ENCODE measurements at places on chromosomes 16 and 17.

GRCh38 chr17:12592941-12593340, 72.7 kb upstream of the MYOCD start:
- no peak for DNase-seq

DNA sequence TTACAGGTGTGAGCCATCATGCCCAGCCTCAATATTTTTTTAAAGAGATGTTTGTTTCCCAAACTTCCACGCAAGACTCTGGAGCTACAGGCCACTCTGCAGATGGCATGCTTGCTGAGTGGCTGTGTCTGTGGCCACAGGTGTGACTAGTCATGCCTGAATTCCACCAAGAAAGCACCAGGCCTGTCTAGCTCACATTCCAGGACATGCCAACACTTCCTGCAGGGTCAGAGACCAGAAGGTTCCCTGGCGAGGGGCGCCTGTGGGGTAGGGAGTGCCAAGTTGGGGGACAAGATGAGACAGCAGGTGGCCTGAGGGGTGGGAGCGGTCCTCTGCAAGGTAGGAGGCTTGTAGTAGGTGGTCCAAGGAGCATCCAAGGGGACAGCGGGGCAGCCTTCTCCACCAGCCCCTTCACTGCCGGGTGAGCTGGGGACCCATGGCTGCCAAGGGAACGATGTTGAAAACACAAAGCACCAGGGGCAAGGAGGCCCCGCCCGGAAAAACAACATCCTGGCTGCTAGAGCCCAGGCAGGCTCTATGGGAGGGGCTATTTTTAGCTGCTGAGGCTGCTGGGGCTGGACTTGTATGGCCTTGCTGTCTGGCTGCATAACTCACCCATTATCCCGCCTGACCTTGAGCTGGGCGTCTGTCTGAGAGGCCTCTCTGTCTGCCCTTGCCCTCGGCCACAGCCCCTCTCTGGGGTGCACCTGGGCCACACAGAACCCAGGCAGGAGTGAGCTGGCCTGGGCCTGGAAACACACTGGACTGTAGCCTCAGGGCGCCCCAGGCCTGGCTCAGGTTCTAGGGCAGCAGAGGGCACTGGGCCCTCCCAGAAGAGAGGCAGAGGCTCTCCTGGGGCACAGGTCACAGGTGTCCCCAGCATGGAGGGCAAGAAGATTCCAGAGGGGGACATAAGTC, 5.7 kb downstream of the TRIM47 start:
- DNase-seq, result no peak

DNA sequence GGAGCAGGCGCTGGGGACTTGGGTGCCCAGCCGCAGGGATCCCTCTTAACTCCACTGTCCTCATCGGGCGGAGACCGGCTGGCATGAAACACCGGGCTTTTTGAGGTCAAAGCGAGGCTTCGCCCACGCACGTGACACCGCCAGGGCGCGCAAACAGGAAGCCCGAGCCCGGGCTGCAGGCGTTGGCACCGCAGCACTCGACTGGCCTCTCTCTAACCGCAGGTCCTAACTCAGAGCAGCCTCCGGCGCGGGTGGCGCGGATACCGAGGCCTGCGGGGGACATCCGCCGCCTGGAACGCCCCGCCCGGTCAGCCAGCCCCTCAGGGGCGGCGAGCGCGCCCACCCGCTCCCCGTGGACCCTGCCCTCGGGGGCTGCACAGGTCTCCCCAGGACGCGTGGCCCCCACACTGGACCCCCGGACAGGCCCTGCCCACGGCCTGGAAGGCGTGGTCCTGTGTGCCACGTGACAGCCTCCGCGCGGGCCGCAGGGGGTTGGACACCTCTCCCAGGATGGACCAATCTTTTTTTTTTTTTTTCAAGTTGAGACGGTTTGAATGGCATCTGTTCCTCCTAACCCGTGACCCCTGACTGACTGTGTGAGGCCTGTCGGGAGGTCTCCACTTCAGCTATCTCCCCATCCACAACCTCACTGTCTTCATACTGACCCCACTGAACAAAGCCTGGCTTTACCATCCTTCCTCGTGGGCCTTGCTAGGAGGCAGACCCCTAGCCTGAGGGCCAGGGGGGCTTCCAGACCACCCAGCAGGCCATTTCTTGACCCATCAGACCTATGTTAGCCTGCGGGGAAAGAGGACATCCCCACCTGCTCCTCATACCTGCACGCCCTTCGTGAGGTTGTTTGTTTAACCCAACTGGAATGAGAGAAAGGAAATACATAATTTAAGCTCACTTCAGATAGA, 8.4 kb upstream of the SLC47A2 start:
- no peak for DNase-seq

DNA sequence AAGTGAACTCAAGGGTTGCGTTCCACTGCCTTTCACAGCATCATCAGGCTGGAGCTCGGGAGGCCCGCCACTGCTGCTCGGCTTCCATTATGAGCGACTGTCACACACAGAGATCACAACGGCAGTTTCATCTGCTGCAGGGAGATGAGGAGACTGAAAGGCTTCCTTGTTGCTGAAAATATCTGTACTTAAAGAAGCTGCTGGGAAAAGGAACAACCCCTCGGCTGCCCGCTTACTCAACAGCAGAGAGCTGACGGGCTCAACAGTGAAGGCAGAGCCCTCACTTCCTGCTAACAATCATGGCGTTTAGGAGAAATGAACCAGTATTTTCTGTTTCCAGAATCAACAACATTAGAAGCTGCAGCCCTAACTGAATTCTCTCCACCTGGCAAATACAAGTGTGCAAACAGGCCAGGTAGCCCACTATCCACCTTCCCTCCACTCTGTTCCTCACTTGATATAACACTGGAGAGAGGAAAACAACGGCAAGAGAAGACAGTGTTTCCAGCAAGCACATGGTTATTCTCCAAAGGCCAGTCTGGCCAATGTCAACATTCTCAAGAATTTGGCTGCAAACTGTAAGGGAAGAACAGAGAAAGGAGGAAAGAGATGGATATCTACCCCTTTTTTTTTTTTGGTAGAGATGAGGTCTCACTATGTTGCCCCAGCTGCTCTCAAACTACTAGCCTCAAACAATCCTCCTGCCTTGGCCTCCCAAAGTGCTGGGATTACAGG, 33.7 kb downstream of the MBTPS1 start:
- no peak for DNase-seq

- no peak for DNase-seq
Measured at GRCh38 chr16:57795431-57795878, 6.8 kb downstream of the KIFC3 start.

- no peak for DNase-seq
Measured at GRCh38 chr17:22217135-22217534, 524.8 kb downstream of the KCNJ18 start.

DNA sequence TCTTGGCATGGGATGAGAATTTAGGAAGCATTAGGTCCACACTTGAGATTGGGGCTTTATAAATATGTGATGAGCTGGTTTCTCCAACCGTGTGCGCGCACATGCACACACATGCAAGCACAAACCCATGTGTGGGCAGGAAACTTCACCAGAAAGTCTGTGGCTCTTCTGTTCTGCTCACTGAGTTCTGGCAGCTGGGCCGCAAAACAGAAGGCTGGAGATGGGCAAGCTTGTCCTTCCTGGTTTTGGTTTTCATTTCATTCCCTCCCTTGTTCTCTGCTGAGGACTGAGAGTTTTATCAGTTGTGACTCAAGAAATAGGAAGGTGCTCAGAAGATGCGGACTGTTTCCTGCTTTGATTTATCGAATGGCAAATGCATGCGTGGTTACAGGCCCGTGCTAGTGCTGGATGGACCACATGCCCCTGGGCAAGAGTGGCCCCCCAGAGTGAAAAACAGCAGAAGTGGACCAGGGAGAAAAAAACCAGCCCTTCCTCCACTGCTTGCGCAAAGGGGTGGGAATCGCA, 14.1 kb downstream of the MAP3K14 start:
- DNase-seq, result no peak

DNA sequence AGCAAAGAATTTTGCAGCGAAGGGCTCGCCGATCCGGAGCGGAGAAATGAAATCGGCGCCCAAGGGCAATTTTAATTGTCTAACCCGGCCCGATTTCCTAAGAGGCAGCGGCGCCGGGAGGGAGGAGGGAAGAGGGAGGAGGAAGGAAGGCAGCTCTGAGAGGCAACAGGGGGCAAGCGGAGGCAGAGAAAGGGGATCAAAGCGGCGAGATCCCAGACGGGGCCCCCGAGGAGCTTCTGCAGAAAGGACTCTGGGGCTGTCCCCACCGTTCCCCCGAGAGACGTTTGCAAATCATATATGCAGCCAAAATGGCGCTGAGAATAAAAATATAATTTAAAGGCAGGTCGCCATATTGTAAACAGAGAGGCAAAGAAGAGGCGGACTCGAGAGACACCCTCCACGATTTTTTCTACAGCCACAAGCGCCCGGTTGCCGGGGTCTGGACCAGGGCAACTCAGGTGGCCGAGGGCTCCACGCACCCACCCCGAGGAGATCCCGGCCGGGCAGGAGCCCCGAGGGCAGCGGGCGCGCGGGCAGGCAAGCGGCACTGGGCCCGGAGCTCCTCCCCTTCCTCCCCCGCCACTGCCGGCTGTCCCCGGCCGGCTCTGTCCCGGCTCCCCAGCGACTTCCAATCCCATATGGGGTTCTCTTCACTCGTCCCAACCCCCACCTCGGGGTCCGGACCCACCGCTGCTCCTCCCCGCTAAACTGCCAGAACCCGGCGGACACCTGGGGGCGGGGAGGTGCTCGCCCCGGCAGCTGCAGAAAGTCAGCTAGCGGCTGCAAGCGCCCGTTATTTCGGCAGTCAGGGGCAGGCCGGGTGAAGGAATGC, 1.9 kb downstream of the PHF12 start:
- no peak for DNase-seq

GRCh38 chr17:27306276-27306835, 12.4 kb downstream of the WSB1 start:
- DNase-seq, result no peak

GRCh38 chr17:67217446-67217845, 27.6 kb downstream of the HELZ start:
- DNase-seq, result no peak

DNA sequence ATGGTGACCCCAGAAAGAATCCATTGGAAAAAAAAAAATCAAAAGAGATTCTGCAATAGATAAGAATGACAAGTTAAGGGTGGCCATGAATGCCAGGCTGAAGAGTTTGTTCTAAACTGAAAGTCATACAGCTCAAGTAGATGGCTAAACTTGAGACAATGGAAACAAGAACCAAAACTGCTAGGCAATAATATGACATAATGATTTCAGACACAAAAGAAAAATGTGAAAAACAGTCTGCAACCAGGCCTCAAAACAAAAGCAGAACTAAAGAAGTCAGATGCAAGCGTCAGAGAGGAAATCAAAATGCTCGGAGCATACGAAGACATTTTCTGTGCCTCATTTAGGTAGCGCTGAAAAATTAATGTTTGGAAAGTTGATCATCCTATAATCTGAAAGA, 54.4 kb upstream of the YPEL2 start:
- DNase-seq, result no peak

GRCh38 chr16:66247516-66248481, 118.7 kb upstream of the CDH5 start:
- no peak for DNase-seq

DNA sequence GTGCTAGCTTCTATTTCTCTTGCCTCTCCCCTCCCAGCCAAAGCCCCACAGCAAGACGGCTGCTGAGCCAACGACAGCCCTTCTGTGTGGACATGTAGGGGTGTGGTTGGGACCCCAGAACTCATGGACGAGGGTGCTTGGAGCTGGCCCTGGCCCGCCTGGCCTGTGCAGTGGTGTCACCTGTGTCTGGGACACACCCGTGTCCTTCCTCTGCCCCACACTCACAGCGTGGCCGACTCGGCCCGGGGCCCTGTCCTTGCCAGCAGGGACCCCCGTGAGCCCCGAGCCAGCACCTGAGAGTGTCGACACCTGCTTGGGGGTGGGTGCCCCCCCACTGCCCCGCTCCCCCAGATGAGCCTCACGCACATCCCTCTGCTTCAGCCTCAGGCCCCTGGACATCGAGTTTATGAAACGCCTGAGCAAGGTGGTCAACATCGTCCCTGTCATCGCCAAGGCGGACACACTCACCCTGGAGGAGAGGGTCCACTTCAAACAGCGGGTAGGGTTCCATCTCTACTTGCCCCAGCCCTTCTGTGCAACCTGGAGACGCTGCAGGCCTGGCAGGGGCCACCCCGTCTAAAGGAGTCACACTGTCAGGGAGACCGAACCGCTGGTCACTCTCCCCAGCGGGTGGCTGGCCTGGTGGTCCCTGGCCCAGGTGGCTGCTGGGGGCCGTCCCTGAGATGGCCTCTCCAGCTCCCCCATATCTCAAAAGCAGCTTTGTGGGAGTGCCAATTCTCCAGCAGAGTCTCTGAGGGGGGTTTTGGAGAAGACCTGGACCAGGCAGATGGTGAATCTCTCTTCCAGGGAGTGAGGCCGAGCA, 349.8 kb downstream of the SEC14L1 start:
- no peak for DNase-seq

GRCh38 chr16:15961060-15961511, 11.7 kb downstream of the ABCC1 start:
- DNase-seq, result no peak

DNA sequence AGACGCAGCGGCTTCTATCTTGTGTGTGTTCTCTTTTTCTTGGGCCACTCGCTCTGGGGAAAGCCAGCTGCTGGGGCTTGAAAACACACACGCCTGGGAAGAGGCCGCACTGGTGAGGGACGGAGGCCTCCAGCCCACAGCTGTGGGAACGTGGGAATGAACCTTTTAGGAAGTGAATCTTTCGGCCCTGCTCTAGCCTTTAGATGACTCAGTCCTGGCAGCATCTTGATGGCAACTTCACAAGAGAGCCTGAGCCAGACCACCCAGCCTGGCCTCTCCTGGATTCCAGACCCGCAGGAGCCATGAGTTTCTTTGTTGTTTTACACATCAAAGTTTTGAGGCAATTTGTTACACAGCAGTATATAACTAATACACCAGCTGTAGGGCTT, 2.2 kb upstream of the PDPK1 start:
- DNase-seq, result no peak

GRCh38 chr17:8658810-8659209, 28.3 kb upstream of the MYH10 start:
- no peak for DNase-seq

DNA sequence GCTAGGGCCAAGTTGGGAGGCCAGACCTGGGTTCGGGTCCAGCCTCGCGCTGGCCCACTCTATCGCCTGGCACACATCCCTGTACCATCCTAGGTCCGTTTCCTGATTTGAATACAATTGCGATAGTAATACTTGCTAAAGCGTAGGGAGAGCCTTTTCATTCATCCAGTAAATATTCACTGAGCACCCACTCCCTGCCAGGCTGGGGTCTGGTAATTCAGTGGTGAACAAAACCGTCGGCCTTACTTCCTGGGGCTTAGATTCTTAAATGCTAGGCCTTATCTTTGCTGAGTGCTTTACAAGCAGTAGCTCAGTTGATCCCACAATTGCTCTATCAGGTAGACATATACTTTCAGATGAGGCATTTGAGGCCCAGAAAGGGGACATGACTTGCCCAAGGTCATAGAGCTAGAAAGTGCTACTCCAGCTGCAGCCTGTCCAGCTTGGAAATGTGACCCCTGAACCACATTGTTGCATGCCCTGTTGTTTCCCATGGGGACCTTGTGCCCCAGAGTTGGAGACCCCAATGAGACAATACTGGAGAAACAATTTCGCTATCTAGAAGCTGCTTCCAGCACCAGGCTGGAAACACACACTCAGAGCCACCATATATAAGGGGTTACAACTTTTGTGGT, 691 bp downstream of the USB1 start:
- no peak for DNase-seq
